PC-3 (cell line): ENCODE measurements at places on chromosomes 4 and X.

DNA sequence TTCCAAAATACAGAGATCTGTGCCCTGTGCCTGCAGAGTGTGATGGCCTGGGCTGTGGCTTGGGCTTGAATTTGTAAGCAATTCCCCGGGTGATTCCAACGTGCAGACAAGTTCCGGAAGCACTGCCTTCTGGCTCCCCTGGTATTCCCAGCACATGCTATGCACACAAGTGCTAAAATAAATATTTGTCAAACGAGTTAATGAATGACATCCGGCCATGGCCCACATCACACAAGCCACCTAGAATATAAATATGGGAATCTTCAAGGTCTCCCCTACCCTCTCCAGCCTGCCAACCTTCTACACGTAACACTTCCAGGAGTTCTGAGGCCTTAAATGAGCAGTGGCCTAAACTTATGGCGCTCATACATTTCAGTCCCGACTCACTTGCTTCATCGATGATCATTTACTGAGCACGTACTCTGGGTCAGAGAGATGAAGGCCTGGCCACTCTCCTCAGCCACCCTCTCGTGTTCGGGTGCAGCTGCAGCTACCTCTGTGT lies 21.3 kb downstream of the DCTD start:
- no peak for DNase-seq

GRCh38 chr4:133559987-133560386 lies 410.9 kb downstream of the PCDH10 start:
- DNase-seq = no peak

GRCh38 chr4:142383800-142384470 lies 462.2 kb downstream of the INPP4B start:
- no peak for DNase-seq

GRCh38 chr4:53376900-53377299 lies 541 bp upstream of the FIP1L1 start:
- DNase-seq = no peak

GRCh38 chrX:106007815-106008214 lies 30.7 kb downstream of the SERPINA7 start:
- no peak for DNase-seq
